Renal cortical epithelial cell (primary cell): ENCODE measurements at places on chromosomes 4 and X. TPM values are rescaled to one million over a fixed set of nuclear protein-coding genes. Genes with fewer than 3 reads are reported as not detected.
A peak's percentile ranks its signal among the peaks of the same experiment; 100 is the strongest.

DNA sequence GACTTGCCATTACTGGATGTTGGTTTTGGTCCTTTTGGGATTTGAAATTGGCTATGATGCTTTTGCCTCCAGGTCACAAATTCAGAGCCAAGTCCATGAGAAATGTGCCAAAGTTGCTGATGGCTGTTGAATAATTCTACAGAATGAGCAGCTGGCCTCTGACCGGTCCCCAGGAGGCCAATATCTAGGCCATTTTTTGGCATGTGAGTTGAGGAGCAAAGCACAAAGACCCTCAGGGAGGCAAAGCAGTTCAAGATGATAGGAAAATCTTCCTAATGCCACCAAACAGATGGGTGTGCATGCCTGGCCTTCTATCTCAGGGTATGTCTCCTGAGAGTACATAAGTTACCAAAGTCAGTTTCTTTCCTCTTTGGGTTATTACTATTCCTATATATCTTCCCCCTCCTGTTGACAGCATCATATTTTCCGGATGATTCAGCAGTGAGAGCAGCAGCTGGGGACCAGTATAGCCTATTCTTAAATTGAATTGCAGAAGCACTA lies 44.4 kb downstream of the SEL1L3 start:
- no peak for DNase-seq

GRCh38 chr4:149140841-149141240 lies 674.8 kb downstream of the IQCM start:
- DNase-seq = no peak

GRCh38 chrX:37677765-37678164 lies 7.8 kb upstream of the XK start:
- DNase-seq = no peak

Gene CT55
- not detected in 2 replicates for total RNA-seq

DNA sequence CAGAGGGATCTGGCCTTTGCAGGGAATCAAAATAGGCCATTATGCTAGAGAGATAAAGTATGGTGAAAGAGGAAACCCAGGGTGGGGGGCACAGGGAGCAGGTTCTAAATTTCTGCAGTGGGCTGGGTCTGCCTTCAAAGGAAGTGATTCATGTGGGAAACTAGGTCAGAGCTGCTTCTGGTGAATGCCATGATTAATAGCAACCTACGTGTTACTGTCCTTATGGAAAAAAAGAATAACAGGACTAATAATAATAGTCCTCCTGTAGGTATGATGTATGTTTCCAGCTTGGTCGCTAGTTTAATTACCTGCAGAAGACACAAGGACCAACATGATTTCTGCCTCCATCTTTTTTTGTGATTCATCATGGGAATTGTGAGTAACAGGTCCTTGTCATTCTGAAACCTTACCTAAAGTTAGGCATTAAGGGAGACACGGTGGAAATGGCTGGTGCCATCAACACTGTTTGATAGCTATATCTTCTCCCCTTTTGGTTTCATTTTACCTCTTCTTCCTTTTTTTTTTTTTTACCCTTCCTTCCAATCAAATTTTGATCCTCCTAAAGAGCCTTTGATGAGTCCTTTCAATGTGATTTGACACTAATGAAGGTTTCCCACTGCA lies 180.4 kb downstream of the CPEB2 start:
- DNase-seq = peak; percentile 28
